Breast epithelium (tissue), 4 donors: ENCODE measurements at places on chromosomes 3 and 15.

GRCh38 chr3:3315846-3316245 lies 136.4 kb upstream of the CRBN start:
- no peaks in the 10 kb centered on the region for H3K27me3 ChIP-seq
- no peak overlapping the region for H3K27ac ChIP-seq
- no peaks in the 10 kb centered on the region for H3K36me3 ChIP-seq
- no peak overlapping the region for H3K4me3 ChIP-seq
- no peak for DNase-seq

GRCh38 chr3:192273697-192274010 lies 453.7 kb downstream of the FGF12 start:
- no peaks in the 10 kb centered on the region for H3K4me1 ChIP-seq
- no peaks in the 10 kb centered on the region for H3K27me3 ChIP-seq
- DNase-seq, result no peak
- no peak overlapping the region for H3K4me3 ChIP-seq
- no peak overlapping the region for H3K27ac ChIP-seq

DNA sequence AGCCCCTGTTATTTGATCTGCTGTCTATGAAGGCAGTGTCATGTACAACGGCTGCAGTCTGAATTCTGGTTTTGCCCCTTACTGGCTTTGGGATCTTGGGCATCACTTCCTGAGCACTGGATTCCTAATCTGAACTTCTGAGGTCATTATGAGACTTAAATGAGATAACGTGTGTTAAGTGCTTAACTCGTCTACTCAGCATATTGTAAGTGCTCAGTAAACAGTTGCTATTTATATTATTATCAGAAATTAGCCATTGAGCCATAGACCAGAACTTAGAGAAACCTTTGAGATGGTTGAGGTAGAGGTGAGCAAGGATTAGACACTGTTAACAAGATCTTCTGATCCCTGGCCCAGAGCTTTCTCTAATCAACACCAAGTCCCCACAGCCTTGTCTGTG lies 284.1 kb upstream of the ONECUT1 start:
- no peak overlapping the region for H3K4me3 ChIP-seq
- no peaks in the 10 kb centered on the region for H3K4me1 ChIP-seq
- no peak overlapping the region for H3K27ac ChIP-seq
- DNase-seq, result no peak
- H3K27me3 ChIP-seq, result no peaks in the 10 kb centered on the region

GRCh38 chr3:180267202-180267843 lies 230.6 kb upstream of the PEX5L start:
- no peak overlapping the region for H3K27ac ChIP-seq
- no peaks in the 10 kb centered on the region for H3K36me3 ChIP-seq
- no peaks in the 10 kb centered on the region for H3K4me1 ChIP-seq
- DNase-seq, result no peak
- H3K27me3 ChIP-seq, result no peaks in the 10 kb centered on the region
- no peak overlapping the region for H3K4me3 ChIP-seq

GRCh38 chr3:14376348-14377043 lies 25.9 kb upstream of the SLC6A6 start:
- H3K27ac ChIP-seq, result no peak overlapping the region
- H3K4me3 ChIP-seq, result no peak overlapping the region
- DNase-seq, result no peak
- H3K27me3 ChIP-seq, result no peaks in the 10 kb centered on the region
- no peaks in the 10 kb centered on the region for H3K36me3 ChIP-seq

DNA sequence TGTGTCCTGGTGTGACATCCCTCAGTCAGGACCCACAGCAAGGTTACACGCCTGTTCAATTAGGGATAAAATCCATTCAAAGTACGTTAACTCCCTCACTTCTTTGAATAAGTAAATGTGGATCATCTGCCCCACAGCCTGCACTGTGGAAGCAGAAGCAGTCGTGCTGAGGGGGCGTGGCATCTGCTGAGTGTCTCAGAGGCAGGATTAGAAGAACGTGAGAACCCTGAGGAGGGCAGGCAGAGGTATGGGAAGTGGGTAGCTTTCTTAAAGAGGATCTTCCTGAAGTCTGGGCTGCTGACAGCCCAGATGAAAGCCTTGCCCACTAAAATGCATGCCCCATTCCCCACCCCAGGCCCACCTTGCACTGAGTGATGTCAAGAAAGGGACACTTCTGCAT lies 28.5 kb downstream of the CRABP1 start:
- H3K27ac ChIP-seq, result no peak overlapping the region
- no peaks in the 10 kb centered on the region for H3K27me3 ChIP-seq
- no peak overlapping the region for H3K4me3 ChIP-seq
- no peaks in the 10 kb centered on the region for H3K4me1 ChIP-seq

GRCh38 chr15:67736810-67737209 lies 88.5 kb upstream of the SKOR1 start:
- H3K4me3 ChIP-seq, result no peak overlapping the region
- no peaks in the 10 kb centered on the region for H3K36me3 ChIP-seq
- DNase-seq, result no peak
- no peaks in the 10 kb centered on the region for H3K27me3 ChIP-seq
- H3K27ac ChIP-seq, result no peak overlapping the region

- no peak overlapping the region for H3K4me3 ChIP-seq
- H3K36me3 ChIP-seq, result no peaks in the 10 kb centered on the region
- no peaks in the 10 kb centered on the region for H3K27me3 ChIP-seq
- DNase-seq, result no peak
- no peaks in the 10 kb centered on the region for H3K4me1 ChIP-seq
Observed at GRCh38 chr3:42061025-42061712, 30.0 kb upstream of the TRAK1 start.

GRCh38 chr3:18650731-18651130 lies 225.6 kb upstream of the SATB1 start:
- no peaks in the 10 kb centered on the region for H3K36me3 ChIP-seq
- no peaks in the 10 kb centered on the region for H3K4me1 ChIP-seq
- no peak overlapping the region for H3K4me3 ChIP-seq
- DNase-seq, result no peak
- H3K27ac ChIP-seq, result no peak overlapping the region
- no peaks in the 10 kb centered on the region for H3K27me3 ChIP-seq

GRCh38 chr3:177904621-177905020 lies 631.6 kb upstream of the KCNMB2 start:
- peaks cover 3% of the 10 kb centered on the region for H3K4me1 ChIP-seq
- no peak overlapping the region for H3K4me3 ChIP-seq
- H3K27ac ChIP-seq, result peak overlapping the region; percentile 66
- DNase-seq, result no peak
- no peaks in the 10 kb centered on the region for H3K36me3 ChIP-seq

- H3K36me3 ChIP-seq, result no peaks in the 10 kb centered on the region
- H3K27ac ChIP-seq, result no peak overlapping the region
- no peaks in the 10 kb centered on the region for H3K27me3 ChIP-seq
Observed at GRCh38 chr15:62093809-62094208, 27.0 kb downstream of the C2CD4A start.

GRCh38 chr15:79901958-79902357 lies 5.1 kb upstream of the MTHFS start:
- DNase-seq, result no peak
- no peak overlapping the region for H3K4me3 ChIP-seq
- H3K27me3 ChIP-seq, result no peaks in the 10 kb centered on the region
- no peak overlapping the region for H3K27ac ChIP-seq
- H3K36me3 ChIP-seq, result no peaks in the 10 kb centered on the region

- no peaks in the 10 kb centered on the region for H3K36me3 ChIP-seq
- H3K4me1 ChIP-seq, result no peaks in the 10 kb centered on the region
- no peak overlapping the region for H3K27ac ChIP-seq
- no peaks in the 10 kb centered on the region for H3K27me3 ChIP-seq
- no peak overlapping the region for H3K4me3 ChIP-seq
Observed at GRCh38 chr3:88811096-88811495, 296.3 kb upstream of the EPHA3 start.

DNA sequence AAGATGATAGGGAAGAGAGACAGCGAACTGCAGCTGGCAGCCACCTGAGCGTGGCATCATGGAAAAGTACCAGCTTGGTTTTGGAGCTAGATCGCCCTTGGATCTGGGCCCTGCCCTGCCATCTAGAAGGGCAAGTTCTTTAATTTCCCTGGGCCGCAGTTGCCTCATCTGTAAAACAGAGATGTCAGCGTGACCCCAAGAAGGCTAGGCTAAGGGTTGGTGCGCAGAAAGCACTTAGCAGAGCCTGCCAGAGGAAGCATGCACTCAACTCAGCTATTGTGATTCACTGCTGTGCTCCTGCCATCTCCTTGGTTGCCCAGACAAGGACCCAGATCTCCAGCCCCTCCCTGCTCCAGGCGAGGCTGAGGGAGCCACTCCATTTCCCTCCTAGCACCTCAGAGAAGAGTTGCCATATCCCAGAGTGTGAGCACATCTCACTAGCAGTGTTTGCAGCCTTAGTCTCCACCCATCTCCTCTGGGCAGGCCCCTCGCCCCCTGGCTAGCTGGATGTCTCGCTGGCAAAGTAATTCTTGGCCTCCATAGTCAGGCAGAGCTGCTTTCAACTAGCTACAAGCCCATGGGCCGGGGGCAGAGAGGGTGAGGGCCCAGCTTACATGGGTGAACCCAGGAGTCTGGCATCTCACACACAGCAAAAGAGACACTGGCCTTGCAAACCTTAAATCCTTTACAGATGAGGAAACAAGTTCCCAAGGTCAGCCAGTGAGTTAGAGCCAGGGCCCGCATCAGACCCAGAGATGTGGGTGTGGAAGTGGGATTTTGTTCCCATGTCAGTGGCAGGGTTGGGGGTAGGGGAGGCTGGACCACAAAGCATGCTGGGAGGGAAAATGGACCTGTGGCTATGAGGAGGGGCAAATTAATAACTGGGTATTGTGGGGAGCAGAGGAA lies 280.7 kb upstream of the TLE3 start:
- H3K36me3 ChIP-seq, result no peaks in the 10 kb centered on the region
- DNase-seq, result peak; percentile 27
- peaks cover 23% of the 10 kb centered on the region for H3K4me1 ChIP-seq
- H3K4me3 ChIP-seq, result no peak overlapping the region
- no peaks in the 10 kb centered on the region for H3K27me3 ChIP-seq

- H3K4me3 ChIP-seq, result no peak overlapping the region
- DNase-seq, result no peak
- H3K27ac ChIP-seq, result no peak overlapping the region
- H3K4me1 ChIP-seq, result no peaks in the 10 kb centered on the region
- no peaks in the 10 kb centered on the region for H3K36me3 ChIP-seq
- no peaks in the 10 kb centered on the region for H3K27me3 ChIP-seq
Observed at GRCh38 chr3:37140899-37141541, 33.4 kb downstream of the LRRFIP2 start.

GRCh38 chr3:143975554-143976152 lies 4.0 kb downstream of the DIPK2A start:
- no peaks in the 10 kb centered on the region for H3K27me3 ChIP-seq
- H3K4me3 ChIP-seq, result peak overlapping the region; percentile 93
- no peak for DNase-seq
- H3K27ac ChIP-seq, result peak overlapping the region; percentile 97

DNA sequence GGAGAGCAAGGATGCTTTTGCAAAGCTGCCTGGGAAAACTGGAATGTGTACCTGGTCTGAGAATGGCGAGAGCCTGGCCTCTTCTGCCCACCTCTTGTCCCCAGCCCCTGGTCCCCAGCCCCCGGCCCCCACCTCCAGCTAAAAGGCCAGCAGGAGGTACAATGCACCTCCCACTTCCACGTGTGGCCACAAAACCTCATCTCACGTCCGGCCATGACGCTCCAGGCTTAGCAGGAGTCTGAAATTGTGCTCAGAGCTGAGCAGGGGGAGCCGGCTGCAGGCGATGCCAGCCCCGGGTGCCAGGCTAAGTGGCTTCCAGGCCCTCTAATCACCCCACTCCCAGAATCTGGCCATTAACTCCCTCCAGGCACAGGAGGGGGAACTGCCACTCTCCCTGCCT lies 83.1 kb upstream of the PRR20G start:
- DNase-seq, result no peak
- no peak overlapping the region for H3K4me3 ChIP-seq
- no peak overlapping the region for H3K27ac ChIP-seq
- H3K27me3 ChIP-seq, result no peaks in the 10 kb centered on the region

- no peak overlapping the region for H3K4me3 ChIP-seq
- no peaks in the 10 kb centered on the region for H3K36me3 ChIP-seq
- H3K27ac ChIP-seq, result no peak overlapping the region
- no peaks in the 10 kb centered on the region for H3K4me1 ChIP-seq
Observed at GRCh38 chr3:100072326-100073048, 41.8 kb downstream of the FILIP1L start.

- no peak overlapping the region for H3K27ac ChIP-seq
- H3K4me1 ChIP-seq, result no peaks in the 10 kb centered on the region
- DNase-seq, result no peak
- H3K36me3 ChIP-seq, result no peaks in the 10 kb centered on the region
- H3K27me3 ChIP-seq, result no peaks in the 10 kb centered on the region
Observed at GRCh38 chr3:123070510-123070909, 3.7 kb downstream of the PDIA5 start.

GRCh38 chr3:72082186-72082715 lies 297.3 kb upstream of the PROK2 start:
- H3K36me3 ChIP-seq, result no peaks in the 10 kb centered on the region
- DNase-seq, result no peak
- H3K27ac ChIP-seq, result no peak overlapping the region
